Activated naive CD4-positive, alpha-beta T cell (primary cell): ENCODE measurements at places on chromosomes 12 and 14.

GRCh38 chr14:37844614-37845013 lies 249.2 kb downstream of the TTC6 start:
- DNase-seq = no peak

GRCh38 chr12:62931477-62931876 lies 3.5 kb downstream of the PPM1H start:
- no peak for DNase-seq

- no peak for DNase-seq
Observed at GRCh38 chr12:68474467-68475204, 136.1 kb upstream of the RAP1B start.

- DNase-seq = no peak
Observed at GRCh38 chr12:88579161-88579517, 1.1 kb downstream of the KITLG start.

DNA sequence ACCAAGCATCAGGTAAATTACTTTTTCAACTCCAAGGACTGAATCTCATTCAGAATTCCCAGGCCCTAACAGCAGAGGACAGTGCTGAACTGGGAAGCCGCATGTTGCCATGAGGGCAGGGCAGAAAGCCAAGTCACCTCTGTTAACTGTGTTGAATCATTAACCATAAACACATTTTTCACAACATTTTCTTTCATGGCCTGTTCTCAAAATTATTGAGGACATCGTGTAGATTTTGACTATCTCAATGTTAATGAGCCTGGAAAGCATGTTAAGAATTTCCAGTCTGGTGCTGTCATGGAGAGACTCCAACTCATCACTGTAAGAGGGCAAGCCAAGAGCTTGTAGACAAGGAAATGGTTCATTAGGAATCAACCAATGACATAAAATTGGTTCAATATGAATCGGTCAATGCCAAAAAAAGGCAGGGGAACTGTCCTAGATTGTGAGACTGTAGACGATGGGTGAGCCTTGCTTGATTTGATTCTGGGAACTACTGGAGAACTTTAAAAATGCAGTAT lies 33.7 kb downstream of the CPM start:
- no peak for DNase-seq

GRCh38 chr12:117485984-117486839 lies 124.8 kb upstream of the NOS1 start:
- no peak for DNase-seq

GRCh38 chr12:130715150-130715997 lies 725 bp downstream of the RIMBP2 start:
- DNase-seq = no peak

DNA sequence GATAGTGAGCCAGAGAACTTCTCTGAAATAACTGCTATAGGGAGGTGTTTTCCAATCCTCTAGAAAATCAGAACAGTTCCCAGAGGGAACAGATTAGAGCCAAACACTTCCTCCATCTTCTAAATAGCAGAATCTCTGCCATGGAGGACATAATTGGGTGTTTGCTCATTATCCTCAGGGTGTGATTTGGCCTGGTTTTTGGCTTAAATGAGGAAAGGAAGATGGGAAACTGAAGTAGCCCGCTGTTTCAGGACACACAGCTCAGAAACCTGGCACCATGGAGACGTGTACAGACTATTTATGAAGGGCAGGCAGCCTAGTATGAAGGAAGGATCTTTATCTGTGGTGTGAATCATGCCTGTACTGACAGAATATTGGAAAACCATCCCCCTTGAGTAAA lies 231.7 kb upstream of the PRKD1 start:
- no peak for DNase-seq

- DNase-seq = no peak
Observed at GRCh38 chr12:62194616-62195015, 65.6 kb upstream of the USP15 start.

DNA sequence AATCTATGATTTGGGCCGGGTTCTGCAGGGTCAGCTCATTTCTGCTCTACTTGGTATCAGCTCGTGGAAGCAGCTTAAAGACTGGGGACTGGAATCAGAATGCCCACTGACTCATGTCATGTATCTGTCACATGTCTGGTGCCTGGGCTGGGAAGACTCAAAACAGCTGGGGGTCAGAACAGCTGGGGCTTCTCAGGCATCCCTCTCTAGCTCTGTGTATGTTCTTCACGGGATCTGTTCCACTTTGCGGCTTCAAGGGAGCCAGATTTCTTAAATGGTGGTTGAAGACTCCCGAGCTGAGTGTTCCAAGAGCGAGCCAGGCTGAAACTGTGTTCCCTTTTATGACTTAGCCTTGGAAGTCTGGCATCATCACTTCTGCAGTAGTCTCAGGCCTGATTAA lies 11.9 kb downstream of the AEBP2 start:
- DNase-seq = no peak

DNA sequence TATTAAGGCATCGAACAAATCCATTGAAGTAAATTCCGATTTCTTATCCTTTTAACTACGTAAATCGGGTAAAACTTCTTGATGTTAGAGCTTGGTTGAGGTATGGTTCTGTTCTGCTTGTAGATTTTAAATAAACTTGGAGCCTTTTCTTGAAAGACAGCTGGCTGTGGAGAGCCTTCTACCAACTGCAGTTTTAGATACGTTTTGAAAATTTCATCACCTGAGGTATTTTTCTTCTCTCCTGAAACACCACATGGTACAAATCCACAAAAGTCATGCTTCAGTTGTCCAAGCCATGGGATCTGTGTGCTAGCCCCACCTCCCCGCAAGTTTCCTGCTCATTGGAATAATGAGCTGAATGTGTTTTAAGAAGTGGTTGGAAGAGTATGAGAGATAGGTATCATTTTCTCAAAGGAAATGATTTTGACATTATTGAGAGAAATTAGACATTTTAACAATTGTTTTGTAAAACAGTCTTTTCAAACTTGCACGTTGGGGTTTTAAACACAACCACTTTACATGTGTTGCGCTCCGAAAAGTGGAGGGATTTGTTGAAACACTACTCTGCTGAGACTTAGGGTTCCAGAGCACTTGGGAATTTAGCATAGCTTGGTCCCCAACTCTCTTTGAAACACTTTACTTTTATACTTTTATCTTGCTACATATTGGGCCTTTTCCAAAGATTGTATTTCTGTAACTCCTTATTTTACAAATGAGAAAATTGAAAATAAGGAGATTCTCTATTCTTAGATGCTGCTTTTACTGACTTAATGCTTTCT lies 1.4 kb downstream of the PPM1A start:
- no peak for DNase-seq

- no peak for DNase-seq
Observed at GRCh38 chr12:12946686-12947355, 5.1 kb downstream of the GPRC5D start.

DNA sequence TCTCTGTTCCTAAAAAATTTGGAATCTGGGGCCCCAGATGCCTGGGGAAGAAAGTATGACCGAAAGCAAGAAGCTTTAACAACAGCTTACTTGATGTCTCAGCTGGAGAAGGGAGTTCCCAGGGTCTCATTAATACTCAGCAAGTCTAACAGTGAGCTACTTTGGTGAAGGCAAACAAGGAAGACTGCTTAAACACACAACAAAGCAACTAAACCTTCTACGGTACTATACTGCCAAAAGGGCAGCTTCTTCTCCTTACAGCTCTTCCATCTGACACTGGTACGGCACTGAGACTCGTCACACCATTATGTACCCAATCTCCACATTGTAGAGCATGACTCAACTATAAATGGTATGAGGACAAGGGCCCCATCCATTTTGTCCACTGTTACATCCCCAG lies 213.0 kb downstream of the MED13L start:
- no peak for DNase-seq

DNA sequence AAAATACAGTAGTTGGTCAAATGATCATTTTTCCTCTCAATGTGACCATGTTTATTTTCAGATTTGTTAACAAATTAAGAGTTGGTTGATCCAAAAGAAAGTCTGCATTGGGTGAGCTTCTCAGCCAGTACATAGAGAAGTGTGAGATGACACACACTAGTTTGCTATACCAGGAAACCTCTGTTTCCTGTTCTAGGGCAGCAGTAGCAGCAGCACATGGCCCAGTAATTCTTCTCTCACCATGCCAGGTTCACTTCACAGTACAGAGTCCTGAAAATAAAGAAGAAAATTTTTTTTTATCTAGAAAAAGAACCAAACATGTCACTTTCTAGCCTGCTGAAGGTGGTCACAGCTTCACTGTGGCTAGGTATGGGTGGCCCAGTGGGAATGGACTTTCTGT lies 250.2 kb upstream of the OR4E1 start:
- no peak for DNase-seq

DNA sequence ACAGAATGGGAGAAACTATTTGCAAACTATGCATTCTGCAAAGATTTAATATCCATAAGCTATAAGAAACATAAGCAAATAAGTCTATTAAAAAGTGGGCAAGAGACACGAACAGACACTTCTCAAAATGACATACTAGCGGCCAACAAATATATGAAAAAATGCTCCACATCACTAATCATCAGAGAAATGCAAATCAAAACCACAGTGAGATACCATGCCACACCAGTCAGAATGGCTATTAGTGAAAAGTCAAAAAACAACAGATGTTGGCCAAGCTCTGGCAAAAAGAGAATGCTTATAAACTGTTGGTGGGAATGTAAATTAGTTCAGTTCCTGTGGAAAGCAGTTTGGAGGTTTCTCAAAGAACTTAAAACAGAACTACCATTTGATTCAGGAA lies 121.3 kb downstream of the KCNMB4 start:
- no peak for DNase-seq

- DNase-seq = no peak
Observed at GRCh38 chr12:55057481-55057880, 37.7 kb downstream of the NEUROD4 start.

GRCh38 chr14:90087433-90087832 lies 25.6 kb downstream of the KCNK13 start:
- DNase-seq = no peak

- no peak for DNase-seq
Observed at GRCh38 chr12:100576331-100577036, 3.0 kb downstream of the GAS2L3 start.

DNA sequence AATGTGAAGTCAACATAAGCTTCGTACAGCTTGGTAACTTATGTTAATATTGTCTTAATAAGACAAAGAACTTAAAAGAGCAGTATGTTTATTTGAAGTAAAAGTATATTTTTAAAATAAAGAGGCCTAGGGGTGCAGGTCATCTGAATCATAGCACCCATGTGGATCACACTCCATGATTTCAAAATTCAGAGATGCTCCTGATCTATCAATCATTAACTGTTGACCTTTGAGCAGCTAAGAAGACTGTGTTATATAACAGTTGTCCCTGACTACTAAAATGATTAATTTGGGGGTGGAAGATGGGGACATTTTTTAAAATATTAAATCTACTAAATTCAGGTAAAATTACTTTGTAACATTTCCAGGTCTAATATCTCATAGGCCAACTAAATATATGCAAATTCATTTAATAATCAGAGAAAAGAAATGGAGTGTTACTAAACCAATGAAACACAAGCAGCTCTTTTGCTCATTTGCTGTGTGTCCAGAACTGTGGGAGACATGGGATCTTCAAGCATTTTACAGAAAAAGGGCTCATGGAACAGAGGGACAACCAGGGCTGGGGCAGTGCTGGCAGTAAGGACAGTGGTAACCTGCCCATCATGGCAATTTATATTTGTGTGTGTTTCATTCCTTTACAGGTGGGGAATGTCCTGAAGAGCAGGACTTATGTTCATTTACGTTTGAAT lies 120.7 kb upstream of the PCED1B start:
- no peak for DNase-seq

DNA sequence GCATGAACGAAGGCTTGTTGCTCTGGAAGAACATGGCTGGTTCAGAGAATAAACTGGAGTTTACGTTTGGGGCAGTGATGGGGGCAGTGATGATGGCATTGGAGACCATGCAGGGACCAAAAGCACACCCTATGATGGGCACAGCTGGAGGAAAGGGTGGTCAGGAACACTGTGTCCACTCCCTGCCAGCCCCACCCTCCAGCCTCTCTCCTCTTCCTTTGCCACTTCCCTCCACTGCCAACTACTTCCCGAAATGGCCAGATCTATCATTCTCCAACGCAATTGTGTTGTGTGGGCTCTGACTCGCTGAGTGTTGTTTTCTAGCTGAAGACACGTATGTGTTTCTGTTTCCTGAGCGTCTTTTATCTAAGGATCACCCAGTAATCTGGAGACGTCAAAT lies 39.3 kb upstream of the GSG1 start:
- DNase-seq = no peak

GRCh38 chr14:23141706-23142444 lies 22.8 kb upstream of the CEBPE start:
- DNase-seq = no peak

GRCh38 chr12:31019976-31020375 lies 53.7 kb upstream of the DDX11 start:
- DNase-seq = no peak

- no peak for DNase-seq
Observed at GRCh38 chr12:27906127-27906500, 66.4 kb downstream of the PTHLH start.

DNA sequence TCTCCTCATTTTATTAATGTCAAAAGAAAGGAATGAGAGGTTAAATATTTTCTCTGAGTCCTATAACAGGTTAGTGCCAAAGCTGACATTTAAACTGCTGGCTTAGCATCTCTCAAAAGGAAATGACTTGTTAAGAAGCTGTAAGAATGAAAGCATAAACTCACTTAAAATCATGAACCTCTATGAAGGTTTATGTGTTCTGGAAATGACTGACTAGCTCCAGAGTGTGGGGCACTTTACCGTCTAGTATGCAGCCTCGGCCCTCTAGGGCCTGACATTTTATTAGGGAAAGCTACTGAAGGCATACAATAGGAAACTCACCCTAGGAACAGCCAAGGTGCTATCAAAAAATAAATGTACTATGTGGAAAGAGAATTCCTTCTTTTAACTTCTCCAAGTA lies 35.1 kb downstream of the SPX start:
- no peak for DNase-seq

DNA sequence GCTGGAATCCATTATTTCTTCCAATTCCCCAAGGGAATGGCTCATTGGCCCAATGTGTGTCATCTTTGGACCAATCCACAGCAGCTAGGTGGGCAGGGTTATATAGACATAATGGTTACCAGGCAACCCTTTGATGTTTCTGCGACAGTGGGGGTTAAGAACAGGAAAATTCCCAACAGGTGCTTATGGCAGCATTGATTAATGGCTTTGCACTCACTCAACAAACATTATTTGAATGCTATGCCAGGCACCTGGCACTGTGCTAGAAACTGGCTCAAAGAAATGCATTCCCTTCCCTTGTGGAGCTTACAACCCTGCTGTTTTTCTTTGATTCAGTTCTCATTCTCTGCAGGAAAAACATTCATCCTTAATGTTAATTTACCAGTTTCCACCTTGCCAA lies 1221.0 kb downstream of the AACS start:
- DNase-seq = no peak

- DNase-seq = no peak
Observed at GRCh38 chr14:29035134-29035533, 268.5 kb downstream of the FOXG1 start.

GRCh38 chr12:116306506-116306905 lies 29.0 kb upstream of the MED13L start:
- DNase-seq = no peak
